ENCODE measurements at places on chromosomes 2 and 18.

GRCh38 chr2:215499331-215499730 lies 63.5 kb upstream of the FN1 start:
- no peak for DNase-seq
- no peaks in the 10 kb centered on the region for H3K4me1 ChIP-seq
- no peaks in the 10 kb centered on the region for H3K27me3 ChIP-seq
- no peaks in the 10 kb centered on the region for H3K36me3 ChIP-seq
- H3K4me3 ChIP-seq: no peak overlapping the region

GRCh38 chr18:69882965-69883668 lies 64.6 kb downstream of the CD226 start:
- H3K4me3 ChIP-seq: no peak overlapping the region
- no peaks in the 10 kb centered on the region for H3K36me3 ChIP-seq
- no peaks in the 10 kb centered on the region for H3K4me1 ChIP-seq

DNA sequence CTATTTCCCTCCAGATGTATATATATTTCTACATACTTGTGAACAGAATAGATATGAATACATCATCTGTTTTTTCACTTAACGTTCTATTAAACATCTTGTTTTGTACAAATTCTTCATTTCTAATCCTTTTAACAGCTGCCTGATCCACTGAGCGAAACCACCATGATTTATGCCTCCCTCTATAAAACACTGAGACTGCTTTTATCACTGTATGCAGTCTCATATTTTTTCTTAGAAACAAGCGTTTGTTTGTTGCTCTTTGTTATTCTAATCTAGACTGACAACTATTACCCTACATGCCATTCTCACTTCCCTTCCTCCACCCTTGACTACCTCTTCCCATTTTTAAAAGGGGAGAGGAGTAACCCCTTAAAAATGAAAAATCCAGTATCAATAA lies 88.2 kb downstream of the DTNB start:
- no peaks in the 10 kb centered on the region for H3K4me1 ChIP-seq
- H3K4me3 ChIP-seq: no peak overlapping the region
- no peak overlapping the region for H3K27ac ChIP-seq
- H3K27me3 ChIP-seq: no peaks in the 10 kb centered on the region
- DNase-seq: no peak

DNA sequence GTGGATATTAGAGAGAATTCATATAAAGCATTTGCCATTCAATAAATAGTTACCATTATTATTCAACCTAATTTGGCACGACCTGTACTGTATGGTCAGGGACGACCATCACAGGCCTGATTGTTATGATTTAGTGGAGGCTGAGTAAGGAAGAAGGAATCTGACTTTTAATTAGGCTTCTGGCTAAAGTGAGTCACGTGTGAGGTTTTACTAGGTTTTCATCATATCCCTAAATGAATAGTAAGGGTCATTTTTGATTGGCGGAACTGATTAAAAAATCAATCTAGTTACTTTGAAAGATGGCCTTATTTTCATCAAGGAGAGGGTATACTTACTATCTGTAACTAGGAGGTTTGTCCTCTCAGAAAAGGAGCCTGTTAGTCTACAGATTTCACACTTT lies 143.4 kb downstream of the ADCYAP1 start:
- H3K4me1 ChIP-seq: no peaks in the 10 kb centered on the region
- no peaks in the 10 kb centered on the region for H3K27me3 ChIP-seq
- no peak overlapping the region for H3K4me3 ChIP-seq

DNA sequence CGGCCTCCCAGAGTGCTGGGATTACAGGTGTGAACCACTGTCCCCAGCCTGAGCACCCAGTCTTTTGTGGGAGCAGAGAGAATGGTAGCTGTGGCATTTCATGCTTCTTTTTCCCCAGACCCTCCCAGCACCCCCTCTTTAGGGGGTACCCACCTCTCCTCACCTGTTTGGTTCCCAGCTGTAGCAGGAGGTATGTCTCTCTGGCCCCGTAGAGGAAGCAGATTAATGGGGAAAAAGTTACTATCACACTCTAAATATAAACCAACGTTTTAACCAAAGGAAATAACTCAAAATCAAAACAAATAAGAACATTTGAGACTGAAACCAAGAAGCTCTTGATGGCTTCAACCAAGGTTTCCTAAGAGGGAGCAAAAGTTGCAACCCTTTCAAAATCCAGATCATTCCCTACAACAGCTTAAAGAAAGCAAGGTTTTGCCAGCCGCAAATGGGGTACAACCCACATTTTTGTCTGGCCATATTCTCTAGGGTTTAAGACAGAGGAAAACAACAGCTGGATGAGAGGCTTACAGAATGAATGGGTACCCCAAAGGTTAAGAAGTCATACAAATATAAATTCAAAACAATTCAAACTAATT lies 8.0 kb downstream of the RNF125 start:
- DNase-seq: no peak
- H3K4me1 ChIP-seq: no peaks in the 10 kb centered on the region
- no peaks in the 10 kb centered on the region for H3K36me3 ChIP-seq
- no peak overlapping the region for H3K4me3 ChIP-seq

DNA sequence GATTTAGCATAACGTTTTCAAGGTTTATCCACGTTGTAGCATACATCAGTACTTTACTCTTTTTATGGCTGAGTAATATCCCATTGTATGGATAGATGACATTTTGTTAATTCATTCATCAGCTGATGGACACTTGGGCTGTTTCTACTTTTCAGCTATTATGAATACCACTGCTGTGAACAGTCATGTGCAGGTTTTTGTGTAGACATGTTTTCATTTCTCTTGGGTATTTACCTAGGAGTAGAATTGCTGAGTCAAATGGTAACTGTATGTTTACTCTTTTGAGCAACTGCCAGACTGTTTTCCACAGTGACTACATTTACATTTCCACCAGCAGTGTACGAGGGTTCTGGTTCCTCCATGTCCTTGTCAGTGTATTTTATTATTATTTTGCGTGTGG lies 33.9 kb downstream of the COX7A2L start:
- H3K4me1 ChIP-seq: no peaks in the 10 kb centered on the region
- no peaks in the 10 kb centered on the region for H3K27me3 ChIP-seq
- no peaks in the 10 kb centered on the region for H3K36me3 ChIP-seq
- H3K27ac ChIP-seq: no peak overlapping the region

GRCh38 chr2:233402789-233403188 lies 48.5 kb downstream of the DGKD start:
- DNase-seq: no peak
- no peaks in the 10 kb centered on the region for H3K4me1 ChIP-seq
- H3K27me3 ChIP-seq: no peaks in the 10 kb centered on the region

DNA sequence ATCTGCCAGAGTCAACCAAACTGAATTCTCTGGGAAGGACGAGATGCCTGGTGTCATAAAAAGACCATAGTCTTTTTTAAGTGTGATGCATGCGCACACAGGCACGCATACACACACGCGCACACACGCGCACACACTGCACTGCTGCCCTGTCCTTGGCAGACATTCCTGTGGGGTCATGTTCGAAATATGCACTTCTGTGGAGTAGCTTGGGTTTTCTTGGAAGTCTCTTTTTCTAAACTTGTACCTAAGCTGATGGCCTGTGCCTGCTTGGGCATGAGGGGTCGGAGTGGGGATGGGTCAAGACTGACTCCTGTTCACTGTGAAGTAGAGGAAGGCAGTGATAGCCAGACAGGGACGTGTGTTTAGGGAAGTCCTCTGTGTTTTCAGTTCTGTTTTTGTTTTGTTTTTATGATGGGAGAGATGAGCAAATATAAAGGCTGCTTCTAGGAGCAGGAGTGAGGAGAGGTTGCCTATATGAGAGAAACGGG lies 4.0 kb upstream of the RMC1 start:
- no peak for DNase-seq
- H3K4me1 ChIP-seq: no peaks in the 10 kb centered on the region
- no peak overlapping the region for H3K27ac ChIP-seq
- H3K27me3 ChIP-seq: no peaks in the 10 kb centered on the region
- H3K4me3 ChIP-seq: no peak overlapping the region

GRCh38 chr2:111662771-111663470 lies 221.1 kb downstream of the ANAPC1 start:
- no peaks in the 10 kb centered on the region for H3K27me3 ChIP-seq
- H3K36me3 ChIP-seq: no peaks in the 10 kb centered on the region
- H3K4me3 ChIP-seq: no peak overlapping the region
- no peak overlapping the region for H3K27ac ChIP-seq

DNA sequence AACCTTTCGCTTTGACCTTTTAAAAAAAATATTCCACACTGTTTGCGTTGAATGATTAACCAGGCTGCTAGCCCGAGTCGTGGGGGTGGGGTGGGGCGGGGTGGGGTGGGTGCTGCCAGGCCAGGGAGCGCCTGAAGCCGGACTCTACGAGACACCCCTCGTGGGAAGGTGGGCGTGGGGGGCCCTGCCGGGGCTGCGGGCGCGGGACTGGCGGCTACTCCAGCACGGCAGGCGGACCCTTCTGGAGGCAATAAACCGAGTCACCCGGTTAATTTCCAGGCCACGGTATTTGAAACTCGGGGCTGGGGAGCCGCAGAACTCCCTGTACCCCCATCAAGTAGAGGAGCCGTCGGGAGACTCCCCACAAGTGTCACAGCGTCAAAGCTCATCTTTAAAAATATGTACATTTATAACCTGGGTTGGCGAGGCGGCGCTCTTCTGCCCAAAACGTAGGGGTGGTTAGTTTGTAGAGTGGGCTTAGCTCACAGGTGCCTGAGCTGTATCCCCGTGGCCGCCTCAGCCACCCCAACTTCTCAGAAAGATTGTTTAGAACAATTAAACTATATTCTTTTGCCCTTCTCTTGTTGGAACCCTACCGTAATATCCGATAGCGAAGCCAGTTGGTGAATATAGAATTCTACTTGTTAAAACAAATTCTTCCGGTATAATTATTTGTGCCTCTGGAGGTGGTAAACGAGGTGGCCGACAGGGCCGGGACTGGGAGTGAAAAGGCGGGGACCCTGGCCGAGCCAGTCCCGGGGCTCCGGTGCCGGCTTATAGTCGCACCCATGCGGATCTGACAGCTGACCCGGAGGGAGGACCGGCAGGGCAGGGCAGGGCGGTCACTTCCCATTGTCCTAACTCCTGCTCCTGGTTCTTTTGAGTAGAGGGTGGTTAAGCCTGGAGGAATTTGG lies 1.4 kb downstream of the B3GNT2 start:
- DNase-seq: peak; percentile 62
- H3K27ac ChIP-seq: peak overlapping the region; percentile 97
- no peaks in the 10 kb centered on the region for H3K27me3 ChIP-seq
- peak overlapping the region; percentile 96 for H3K4me3 ChIP-seq
- H3K36me3 ChIP-seq: no peaks in the 10 kb centered on the region
- H3K4me1 ChIP-seq: no peaks in the 10 kb centered on the region

GRCh38 chr2:42340045-42340937 lies 20.7 kb downstream of the COX7A2L start:
- no peak overlapping the region for H3K4me3 ChIP-seq
- no peaks in the 10 kb centered on the region for H3K27me3 ChIP-seq
- no peak for DNase-seq
- no peaks in the 10 kb centered on the region for H3K36me3 ChIP-seq

DNA sequence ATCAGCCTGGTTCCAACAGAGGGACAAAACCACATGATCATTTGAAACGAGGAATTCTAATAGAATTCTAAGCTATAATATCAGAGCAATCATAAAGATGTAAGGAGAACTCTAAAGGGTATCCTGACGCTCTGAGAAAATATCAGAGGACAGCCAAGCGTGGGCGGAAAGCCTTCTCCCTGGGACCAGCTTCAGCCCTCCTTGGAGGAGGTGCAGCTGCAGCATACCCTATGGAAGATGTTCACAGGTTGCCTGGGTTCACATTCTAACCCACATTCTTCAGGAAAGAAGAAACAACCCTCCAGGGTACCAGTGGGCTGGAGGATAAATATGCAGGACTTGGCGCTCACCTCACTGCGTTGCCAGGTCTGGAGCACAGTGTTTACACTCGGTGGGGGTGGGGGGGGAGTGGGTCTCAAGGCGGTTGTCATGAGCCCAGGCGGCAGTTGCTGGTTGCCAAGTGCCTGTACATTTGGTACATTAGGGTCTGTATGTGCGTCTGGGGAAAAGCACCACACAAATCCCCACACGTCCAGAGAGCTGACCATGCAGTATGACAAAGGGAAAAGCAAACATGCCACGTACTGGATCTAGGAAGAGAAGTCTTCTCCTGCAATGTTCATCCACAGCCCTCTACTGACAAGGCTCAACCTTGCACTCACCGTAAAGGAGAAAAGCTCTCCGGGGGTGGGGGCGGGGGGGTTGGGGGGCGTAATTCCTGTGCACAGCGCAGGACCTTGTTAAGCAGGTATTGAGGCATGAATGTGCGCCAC lies 80.5 kb downstream of the CDH19 start:
- H3K4me1 ChIP-seq: no peaks in the 10 kb centered on the region
- H3K4me3 ChIP-seq: no peak overlapping the region
- H3K27ac ChIP-seq: no peak overlapping the region
- DNase-seq: no peak

GRCh38 chr2:18980104-18980785 lies 378.2 kb downstream of the OSR1 start:
- no peaks in the 10 kb centered on the region for H3K27me3 ChIP-seq
- H3K4me3 ChIP-seq: no peak overlapping the region
- H3K36me3 ChIP-seq: no peaks in the 10 kb centered on the region
- H3K4me1 ChIP-seq: no peaks in the 10 kb centered on the region

- H3K27me3 ChIP-seq: no peaks in the 10 kb centered on the region
- DNase-seq: peak; percentile 35
- H3K4me1 ChIP-seq: no peaks in the 10 kb centered on the region
- peak overlapping the region; percentile 55 for H3K27ac ChIP-seq
- H3K4me3 ChIP-seq: no peak overlapping the region
Observed at GRCh38 chr18:13530879-13531387, 195.4 kb downstream of the FAM210A start.

GRCh38 chr2:173652767-173653431 lies 298.2 kb downstream of the CDCA7 start:
- no peak overlapping the region for H3K27ac ChIP-seq
- H3K36me3 ChIP-seq: no peaks in the 10 kb centered on the region
- H3K4me1 ChIP-seq: no peaks in the 10 kb centered on the region
- H3K27me3 ChIP-seq: no peaks in the 10 kb centered on the region

DNA sequence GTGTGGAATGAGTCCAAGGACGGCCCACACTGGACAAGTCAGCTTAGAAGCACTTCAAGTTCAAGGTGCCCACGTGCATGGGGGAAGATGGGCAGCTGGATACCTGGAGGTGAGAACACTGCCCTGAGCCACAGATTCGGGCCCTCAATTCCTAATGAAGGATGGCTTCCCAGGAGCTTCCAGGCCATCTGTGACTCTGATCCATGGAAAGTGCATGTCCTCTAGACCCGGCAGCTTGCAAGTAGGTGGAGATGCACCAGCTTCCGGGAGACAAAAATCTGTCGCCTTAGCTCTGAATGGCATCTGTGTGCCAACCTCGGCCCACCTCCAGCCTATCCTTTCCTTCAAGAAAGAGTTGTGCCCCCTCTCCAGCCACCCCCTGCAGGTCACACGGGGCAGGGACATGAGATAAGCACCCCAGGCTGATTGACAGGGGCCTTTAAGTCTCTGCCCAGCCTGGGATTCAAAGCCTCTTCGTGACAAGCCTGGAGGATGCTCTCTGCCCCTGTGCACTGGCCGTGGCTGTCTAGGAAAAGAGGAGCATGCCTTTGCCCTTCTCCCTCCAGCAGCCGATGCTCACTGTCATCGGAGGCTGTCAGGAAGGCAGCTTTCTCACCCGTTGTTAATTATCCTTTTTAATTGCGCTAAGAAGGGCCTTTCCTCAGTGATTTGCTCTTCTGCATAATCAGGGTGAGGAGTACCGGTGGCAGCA lies 65.5 kb downstream of the BIN1 start:
- no peak overlapping the region for H3K27ac ChIP-seq
- H3K4me1 ChIP-seq: no peaks in the 10 kb centered on the region
- no peak overlapping the region for H3K4me3 ChIP-seq
- no peaks in the 10 kb centered on the region for H3K27me3 ChIP-seq

- no peak for DNase-seq
- no peaks in the 10 kb centered on the region for H3K4me1 ChIP-seq
- H3K4me3 ChIP-seq: no peak overlapping the region
- no peak overlapping the region for H3K27ac ChIP-seq
Observed at GRCh38 chr2:234932591-234933168, 19.1 kb upstream of the SH3BP4 start.
